GM10248 (cell line): ENCODE measurements at places on chromosomes 1 and 21.

DNA sequence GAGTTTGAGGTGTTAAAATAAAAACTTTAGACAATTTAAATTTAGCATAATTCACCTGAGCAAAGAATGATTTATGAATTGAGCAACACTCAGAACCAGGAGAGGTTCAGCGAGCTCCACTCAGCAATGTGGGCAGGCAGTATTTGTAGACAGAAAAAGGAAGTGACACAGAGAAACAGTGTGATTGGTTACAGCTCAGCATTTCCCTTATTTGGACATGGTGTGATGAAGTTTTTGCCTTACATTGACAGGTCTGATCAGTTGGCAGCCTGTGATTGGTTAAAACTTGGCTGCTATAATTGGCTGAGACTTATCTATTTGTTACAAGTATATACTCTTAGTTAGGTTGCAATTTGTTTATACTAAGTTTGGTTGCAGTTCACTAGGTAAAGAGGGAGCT is 621.2 kb upstream of the PRMT6 start:
- DNase-seq = no peak

GRCh38 chr1:36968730-36969129 is 65.6 kb downstream of the GRIK3 start:
- DNase-seq = no peak

DNA sequence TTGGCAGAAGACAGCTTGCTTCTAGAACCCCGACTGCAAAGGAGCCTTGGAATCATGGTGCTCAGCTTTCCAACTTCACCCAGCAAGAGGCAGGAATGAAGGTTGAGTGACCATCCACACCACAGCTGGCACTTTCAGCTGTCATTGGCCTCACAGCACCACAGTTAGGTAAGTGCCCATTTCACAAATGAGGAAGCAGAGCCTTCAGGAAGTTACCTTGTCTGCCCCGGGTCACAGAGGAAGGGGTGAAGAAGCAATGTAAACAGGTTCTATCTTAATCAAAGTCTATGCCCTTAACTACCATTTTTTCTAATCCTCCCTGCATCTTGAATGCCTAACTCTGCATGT is 156.0 kb downstream of the GLUL start:
- no peak for DNase-seq

- DNase-seq = no peak
These were observed 60.9 kb upstream of the RUNX3 start for GRCh38 chr1:24990779-24991641.

GRCh38 chr1:236103646-236104218 is 38.6 kb upstream of the GPR137B start:
- peak; percentile 78 for DNase-seq

- DNase-seq = no peak
These were observed 37.2 kb upstream of the C1orf115 start for GRCh38 chr1:220652995-220653394.

GRCh38 chr1:111920221-111921024 is 69.0 kb downstream of the KCND3 start:
- DNase-seq = no peak

GRCh38 chr1:102550729-102551384 is 554.1 kb upstream of the OLFM3 start:
- DNase-seq = no peak

GRCh38 chr1:227910511-227911153 is 37.1 kb downstream of the WNT9A start:
- no peak for DNase-seq

DNA sequence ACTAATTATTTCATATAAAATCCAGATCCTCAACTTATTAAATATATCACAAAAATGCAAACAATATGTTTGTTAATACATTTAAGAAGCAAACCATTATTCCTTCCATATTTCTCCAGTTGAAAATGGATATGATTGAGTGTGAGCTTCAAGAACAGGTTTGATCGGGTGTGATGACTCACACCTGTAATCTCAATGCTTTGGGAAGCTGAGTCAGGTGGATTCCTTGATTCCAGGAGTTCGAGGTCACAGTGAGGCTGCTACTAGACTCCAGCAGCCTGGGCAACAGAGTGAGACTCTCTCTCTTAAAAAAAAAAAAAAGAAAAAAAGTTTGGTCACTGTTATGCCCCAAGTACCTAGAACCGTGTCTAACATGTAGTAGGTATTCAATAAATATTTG is 42.9 kb upstream of the RRP15 start:
- no peak for DNase-seq

DNA sequence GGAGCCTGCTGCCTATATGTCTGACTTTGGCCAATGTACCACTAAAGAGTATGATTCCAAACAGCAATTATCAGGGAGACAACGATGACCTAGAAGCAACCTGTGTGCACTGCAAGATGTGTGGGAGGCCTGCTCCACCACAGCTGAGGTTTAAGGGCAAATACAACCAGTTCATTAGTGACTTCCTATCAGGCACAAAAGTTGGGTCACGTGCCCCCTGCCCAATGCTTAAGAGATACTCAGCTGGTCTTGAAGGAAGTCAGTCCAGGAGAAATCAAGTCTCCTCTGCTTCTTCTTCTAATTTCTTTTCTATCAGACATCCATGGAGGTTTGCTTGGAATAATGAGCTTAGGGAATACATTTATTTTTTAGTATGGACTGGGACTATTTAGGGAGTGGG is 296.0 kb downstream of the HLX start:
- DNase-seq = no peak

- DNase-seq = no peak
These were observed 137.5 kb downstream of the GABPA start for GRCh38 chr21:25872271-25872670.

GRCh38 chr1:174239541-174239940 is 80.2 kb downstream of the RABGAP1L start:
- no peak for DNase-seq

DNA sequence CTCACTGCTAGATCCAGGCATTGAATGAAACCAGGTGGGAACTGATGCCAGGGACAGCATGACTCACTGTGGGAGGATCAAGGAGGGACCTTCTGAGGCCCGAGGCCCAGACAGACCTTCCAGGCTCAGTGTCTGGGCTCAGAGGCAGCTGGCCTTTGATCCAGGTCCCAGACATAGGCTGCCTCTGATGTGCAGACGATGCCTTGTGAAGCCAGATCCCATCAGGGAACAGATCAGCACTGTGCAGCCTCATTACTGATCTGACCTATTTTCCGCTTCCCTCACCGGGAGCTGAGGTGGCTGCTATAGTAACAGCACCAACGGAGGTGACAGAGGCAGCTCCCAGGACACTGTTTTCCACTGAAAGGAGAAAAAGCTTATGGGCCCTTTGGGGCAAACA is 399.5 kb downstream of the MATN1 start:
- no peak for DNase-seq

- DNase-seq = no peak
These were observed 24.1 kb upstream of the ZNF436 start for GRCh38 chr1:23393706-23394105.

GRCh38 chr1:72896256-72896655 is 613.9 kb upstream of the NEGR1 start:
- no peak for DNase-seq

DNA sequence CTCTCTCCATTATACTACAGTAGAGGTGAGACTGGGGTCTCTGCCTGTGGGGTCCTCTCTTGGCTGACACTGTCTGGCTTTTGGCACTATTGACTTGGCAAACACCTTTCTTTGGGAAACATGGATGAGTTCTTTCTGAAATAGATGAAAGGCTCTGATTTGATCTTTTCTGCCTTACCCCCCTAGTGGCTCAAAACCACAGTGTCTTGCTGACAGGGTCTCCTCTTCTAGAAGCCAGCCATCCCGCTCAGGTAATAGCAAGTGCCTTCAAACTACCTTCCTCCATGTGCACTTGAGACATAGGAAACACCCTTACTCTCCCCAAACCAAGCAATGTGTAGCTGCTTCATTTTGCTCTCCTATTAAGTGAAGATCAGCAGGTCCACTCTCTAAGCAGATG is 260.4 kb downstream of the BRINP2 start:
- no peak for DNase-seq

- DNase-seq = no peak
These were observed 129.7 kb upstream of the RUNX1 start for GRCh38 chr21:35178827-35179226.
